ENCODE measurements at places on chromosomes 6 and 20.

DNA sequence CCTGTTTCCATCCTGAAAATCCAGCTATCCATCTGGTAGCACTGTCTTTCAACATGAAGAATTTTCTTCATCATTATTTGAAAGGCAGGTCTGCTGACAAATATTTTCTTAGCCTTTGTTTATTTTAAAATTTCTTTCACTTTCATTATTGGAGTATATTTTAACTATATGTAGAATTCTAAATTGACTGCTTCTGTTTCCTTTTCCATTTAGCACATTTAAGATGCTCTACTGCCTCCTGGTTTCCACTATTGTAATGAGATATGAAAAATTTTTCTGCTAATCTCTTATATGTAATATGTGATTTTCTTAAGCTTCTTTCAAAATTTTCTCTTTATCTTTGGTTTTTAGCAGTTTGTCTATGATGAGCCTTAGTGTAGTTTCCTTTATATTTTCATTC is 97.3 kb downstream of the TBC1D32 start:
- no peak for DNase-seq

DNA sequence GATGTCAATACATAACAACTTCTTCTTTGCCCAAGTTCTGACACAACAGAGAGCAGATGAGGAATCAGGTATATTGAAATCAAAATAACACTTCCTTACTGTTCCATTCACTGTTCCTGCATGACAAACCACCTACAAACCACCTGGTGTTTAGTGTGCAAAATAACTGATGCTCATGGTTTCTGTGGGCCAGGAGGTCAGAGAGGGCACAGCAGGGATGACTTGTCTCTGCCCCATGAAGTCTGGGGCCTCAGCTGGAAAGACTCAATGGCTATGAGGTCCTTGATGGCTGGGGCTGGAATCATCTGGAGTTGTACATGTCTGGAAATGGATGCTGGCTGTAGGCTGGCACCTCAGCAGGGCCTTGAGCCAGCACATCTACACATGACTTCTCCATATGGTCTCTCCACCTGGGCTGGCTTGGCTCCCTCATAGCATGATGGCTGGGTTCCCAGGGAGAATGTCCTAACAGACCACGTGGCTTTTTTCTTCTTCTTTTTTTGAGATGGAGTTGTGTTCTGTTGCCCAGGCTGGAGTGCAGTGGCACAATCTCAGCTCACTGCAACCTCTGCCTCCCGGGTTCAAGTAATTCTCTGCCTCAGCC is 7.4 kb upstream of the COX4I2 start:
- peak; percentile 80 for DNase-seq

DNA sequence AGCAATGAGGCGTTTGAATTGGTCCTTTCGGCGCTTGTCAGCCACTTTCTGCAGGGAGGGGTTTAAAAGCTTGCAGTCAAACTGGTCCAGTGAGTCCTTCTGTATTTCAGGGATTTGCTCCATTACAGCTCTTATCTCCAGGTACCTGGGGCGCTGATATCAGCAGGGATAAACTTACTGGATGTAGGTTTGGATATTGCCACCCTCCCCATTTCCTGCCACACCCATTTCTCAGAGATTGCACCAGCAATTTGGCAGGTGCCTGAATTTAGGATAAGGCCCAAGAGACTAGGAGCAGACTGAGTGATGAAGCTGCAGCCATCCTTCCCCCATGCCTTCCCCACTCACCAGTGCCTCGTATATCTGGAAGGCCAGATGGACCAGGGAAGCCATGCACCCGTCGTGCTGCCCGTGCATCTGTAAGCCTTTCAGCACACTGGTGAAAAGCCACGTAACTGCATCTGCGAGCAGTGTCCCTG is 7.6 kb downstream of the POLR1C start:
- DNase-seq, result no peak

DNA sequence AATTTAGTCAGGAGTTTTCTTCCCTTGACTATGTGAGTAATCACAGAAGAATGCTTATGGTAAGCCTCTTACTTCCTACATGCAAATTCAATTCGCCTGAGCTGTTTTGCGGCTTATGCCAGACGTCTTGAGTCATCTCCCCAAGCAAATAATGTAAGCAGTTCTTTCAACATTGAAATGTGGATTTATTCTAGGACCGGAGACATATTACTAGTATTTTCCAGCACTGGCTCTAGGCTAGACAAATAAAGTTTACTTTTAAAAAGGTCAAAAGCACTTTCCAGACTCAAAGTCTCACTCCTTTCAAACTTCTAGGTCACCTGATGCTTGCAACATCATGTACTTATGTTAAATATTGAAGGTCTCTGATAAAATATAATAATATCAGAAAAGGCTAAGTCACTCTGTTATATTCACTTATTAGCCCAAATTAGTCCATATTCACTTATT is 38.1 kb upstream of the NOX3 start:
- no peak for DNase-seq

- DNase-seq, result no peak
These were observed 1.2 kb downstream of the CSTF1 start for GRCh38 chr20:56393653-56394052.

- DNase-seq, result no peak
These were observed 18.1 kb upstream of the GATA5 start for GRCh38 chr20:62493886-62494285.

- no peak for DNase-seq
These were observed 3.4 kb downstream of the GMNN start for GRCh38 chr6:24778121-24778520.

DNA sequence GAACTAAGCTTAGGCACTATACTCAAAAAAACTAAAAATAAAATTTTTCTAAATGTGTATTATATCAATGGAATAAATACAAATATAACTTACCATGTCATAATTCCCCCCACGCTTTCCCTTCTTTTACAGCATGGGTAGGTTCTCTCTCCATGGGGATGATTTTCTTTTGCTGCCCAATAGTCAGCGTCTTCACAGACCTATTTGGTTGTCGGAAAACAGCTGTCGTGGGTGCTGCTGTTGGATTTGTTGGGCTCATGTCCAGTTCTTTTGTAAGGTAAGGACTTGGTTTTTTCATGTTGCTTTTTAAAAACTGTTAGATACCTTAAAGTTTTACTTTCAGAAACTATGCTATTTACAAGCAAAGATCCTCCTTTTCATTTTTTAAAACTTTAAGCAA is 85.3 kb downstream of the SLC16A10 start:
- no peak for DNase-seq

GRCh38 chr6:50062051-50062450 is 12.3 kb upstream of the DEFB112 start:
- no peak for DNase-seq

GRCh38 chr6:165818200-165818599 is 155.2 kb upstream of the PDE10A start:
- no peak for DNase-seq

DNA sequence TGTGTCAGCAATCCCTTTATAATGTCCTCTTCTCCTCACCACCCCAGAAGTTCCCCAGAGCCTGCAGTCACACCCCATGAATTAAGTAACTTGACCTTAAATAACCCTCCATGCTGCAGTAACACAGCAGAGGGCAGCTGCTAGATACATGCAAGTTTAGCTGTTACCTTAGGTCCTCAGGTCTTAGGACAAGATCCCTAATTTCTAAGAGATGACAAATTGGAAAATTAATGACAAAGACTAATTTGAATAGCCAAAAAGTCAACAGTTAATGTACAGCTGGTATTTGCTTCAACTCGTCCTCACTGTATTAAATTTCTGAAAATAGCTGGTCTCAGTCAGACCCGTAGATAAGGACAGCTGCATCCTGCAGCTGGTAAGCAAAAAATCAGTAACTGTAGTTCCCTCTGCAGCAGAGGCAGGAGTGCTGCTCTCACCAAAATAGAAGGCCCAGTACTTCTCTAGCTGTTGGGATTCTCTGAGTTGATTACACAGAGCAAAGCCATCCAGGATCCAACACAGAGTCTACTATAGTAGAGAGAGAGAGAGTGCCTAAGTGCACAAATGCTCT is 62.4 kb downstream of the TNFRSF21 start:
- peak; percentile 64 for DNase-seq

GRCh38 chr6:154447954-154448353 is 62.5 kb downstream of the CNKSR3 start:
- DNase-seq, result peak; percentile 45

DNA sequence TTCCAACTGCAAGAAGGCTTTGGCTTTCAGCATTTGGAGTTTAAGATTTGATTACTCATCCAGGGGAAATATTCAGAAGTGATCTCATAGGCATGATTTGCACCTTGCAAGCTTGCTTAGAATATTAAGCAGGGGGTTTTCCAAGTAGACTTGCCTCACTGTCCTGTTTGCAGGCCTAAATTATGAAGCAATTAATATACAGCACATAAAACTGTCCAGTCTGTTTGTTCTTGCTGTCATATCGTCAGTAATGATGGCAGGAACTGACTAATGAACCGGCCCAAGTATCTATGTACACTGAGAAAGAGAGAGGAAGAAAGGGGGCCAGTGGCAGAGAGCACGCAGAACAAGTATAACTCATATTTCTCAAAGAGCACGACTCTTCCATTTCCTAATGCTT is 212.5 kb upstream of the SUPT3H start:
- DNase-seq, result no peak

DNA sequence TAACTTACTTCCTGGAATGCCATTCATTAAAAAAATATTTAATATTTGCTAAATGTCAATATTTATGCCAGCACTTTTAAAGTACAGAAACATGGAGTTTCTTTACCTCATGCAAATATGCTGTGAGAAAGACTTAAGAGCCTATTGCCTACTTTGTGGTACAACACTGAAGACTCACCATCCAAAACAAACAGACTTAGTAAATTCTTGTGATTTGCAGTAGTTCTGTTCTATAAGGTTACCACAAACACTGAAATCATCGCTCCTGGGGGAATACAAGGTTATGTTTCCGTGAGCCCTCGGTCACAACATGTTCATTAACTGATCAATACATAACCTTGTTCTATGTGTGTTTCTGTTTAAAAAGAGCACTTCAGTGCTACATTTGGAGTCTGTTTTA is 78.3 kb downstream of the ATG5 start:
- no peak for DNase-seq

DNA sequence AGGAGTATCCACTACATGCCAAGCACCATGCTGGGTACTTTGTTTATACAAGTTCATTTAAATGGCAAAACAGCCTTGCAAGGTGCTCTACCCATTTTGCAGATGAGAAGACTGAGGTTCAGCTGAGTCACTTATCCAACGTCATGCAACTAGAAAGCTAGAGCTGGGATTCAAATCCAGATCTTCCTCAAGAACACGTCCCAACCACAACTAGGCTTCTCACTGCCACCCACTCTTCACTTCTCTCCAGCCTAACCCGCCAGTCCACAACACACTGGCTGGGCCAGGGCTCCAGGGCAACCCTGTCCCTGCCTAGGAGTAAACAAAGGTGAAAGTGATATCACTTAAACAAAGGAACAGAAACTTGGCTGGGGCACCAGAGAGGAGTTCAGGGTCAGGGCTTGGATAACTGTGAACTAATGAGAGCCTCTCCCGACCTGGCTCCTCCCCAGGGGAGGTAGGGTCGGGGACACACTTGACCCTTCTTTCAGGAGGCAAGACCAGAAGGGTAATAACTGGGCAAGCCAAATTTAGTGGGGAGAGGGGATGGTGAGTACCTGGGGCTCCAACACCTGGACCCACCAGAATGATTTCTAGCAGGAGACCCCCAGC is 7.9 kb downstream of the SDC4 start:
- no peak for DNase-seq

- no peak for DNase-seq
These were observed 21.2 kb downstream of the ATXN1 start for GRCh38 chr6:16740097-16740496.

All from NCI-H1092 treated with DMSO at 0.1 percent for 48 hours (cell line).